ENCODE measurements at places on chromosomes 5 and 9.

GRCh38 chr9:134033516-134034214 lies 8.4 kb downstream of the BRD3OS start:
- DNase-seq = no peak

GRCh38 chr5:20229303-20230005 lies 241.5 kb upstream of the CDH18 start:
- no peak for DNase-seq

DNA sequence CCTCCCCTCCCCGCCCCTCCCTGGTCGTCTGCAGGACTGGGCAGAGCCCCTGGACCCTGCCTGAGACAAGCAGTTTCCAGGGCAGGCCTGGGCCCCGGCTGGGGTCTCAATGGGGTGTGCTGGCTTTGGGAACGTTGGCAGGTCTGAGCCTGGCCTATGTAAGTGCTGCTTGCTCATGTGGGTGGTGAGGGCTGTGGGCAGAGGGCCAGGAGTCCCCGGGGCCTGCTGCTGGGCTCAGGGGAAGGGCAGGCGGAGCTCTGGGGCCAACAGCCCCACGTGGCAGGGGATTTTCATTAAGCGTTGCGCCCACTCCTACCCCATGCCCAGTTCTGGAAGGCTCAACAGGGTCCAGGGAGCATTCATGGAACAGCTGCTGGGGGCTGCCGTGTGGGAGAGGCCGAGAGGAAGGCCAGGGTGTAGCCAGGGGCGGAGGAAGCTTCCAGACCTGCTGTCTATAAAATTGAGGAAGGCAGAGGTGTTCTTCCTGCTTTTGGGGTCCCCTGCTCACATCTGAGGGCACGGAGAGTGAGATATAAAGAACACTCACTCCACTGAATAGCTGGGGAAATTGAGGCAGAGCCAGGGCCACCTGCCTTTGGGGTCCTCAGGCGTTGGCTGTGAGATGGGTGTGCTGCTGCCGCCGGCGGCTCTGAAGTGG lies 32.5 kb downstream of the RXRA start:
- DNase-seq = no peak

DNA sequence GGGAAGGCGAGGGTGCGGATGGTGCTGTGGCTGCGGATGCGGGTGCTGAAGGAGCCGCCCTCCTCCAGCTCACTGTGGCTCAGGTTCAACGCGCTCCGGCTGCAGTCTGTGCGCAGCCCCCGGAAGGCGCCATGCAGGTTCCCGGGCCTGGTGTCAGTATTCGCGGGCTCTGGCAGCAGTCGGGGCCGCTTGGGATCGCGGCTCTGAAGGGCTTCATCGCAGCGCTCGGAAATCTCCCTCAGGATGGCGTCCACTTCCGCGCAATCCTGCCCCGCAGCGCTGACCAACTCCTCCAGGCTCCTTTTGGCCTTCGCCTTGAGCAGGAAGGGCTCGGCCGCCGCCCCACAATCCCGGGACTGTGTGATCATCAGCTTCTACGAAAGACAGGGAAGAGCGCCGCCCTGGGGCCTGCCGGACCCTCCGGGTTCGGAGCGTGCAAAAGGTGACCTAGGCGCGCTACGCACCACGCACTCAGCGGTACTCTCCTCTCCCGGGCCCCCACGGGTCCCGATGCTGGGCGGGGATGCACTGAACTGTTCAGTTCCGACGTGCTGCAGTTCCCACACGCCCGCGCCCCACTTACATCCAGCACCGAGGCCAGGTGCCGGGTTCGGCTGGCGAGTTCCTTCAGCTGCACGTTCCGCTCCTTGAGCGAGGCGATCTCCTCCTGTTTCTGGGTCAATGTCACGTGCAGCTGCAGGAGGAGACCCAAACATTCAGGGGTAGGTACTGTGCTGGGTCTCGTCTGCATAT lies 6.5 kb downstream of the MCIDAS start:
- no peak for DNase-seq

DNA sequence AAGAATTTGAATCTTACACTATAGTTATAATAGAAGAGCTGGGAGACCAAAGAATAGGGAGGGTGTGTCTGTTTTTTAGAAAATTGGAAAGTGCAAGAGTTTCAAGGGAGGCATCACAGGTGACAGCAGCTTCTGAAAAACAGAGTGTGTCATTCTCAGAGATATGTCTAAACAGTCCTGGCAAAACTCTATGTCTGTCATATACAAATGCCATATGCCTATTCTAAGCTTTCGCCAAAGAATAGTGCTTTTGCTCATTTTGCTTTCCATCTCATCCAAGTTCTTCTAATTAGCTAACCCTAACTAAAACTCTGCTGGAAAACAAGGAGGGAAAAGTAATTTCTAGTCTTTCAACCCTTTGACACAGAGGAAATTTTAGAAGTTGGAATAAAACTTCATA lies 388.0 kb upstream of the TYRP1 start:
- DNase-seq = no peak

DNA sequence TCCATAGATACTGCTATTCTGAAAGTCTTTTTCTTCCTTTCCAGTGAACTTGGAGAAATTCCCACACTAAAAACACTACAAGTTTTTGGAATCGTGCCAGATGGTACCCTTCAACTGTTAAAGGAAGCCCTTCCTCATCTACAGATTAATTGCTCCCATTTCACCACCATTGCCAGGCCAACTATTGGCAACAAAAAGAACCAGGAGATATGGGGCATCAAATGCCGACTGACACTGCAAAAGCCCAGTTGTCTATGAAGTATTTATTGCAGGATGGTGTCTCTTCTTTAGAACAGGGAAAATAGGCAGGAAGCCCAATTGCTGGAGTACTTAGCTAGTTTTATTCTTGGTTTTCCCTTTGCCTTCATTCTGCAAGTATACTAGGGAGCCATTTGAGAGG lies 29.9 kb downstream of the SKP2 start:
- DNase-seq = no peak

- DNase-seq = no peak
These were observed 45.1 kb downstream of the OSTF1 start for GRCh38 chr9:75133396-75133795.

DNA sequence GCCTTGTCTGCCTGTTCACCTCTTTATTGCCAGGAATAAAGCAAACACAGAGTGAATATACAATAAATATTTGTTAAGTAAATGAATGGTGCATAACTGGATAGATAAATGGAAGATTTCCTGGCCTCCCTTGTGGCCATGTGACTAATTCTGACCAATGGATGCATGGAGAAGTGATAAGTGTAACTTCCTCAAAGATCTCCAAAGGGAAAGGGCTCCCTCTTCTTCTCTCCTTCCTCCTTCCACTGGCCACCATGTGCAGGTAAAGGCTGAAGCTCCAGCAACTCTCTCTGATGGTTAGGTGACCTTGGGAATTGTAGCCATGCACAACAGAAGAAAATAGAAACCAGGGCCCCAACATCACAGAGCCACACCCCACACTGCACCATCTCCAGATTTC lies 174.4 kb downstream of the EBF1 start:
- DNase-seq = no peak

DNA sequence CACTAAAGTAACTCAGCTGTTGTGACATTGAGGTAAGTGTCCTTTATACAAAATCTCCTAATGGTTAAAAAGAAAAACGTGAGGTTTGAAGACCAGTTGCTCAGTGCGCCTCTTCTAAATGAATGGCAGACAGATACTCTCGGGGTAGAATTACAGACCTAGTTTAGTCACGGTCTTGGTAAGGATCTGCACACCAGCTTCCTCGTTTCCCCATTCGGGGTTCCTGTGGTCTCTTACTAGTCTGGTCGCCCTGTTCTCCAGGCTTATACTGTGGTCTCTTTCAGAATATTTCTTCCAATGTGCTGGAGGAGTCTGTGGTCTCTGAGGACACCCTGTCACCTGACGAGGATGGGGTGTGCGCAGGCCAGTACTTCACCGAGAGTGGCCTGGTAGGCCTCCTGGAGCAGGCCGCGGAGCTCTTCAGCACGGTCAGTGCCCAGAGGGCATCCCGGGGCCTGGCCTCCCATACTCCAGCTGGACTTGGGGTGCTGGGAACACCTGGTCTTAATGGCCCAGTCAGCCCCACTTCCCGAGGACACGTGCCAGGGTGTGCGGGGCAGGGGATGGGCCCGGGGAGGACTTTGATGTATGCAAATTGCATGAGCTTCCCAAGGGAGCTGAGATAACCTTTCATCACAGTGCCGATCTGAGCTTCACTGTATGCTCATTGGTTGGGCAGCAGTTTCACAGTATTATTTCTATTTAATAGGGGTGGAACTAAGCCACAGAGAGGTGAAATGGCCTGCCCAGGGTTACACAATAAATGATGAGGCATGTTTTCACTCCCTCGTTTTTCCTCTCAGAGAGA lies 224.5 kb downstream of the DOCK8 start:
- no peak for DNase-seq
